ENCODE measurements at places on chromosomes 2 and 18.

GRCh38 chr2:169961911-169962310 is 134.7 kb downstream of the UBR3 start:
- DNase-seq = no peak

DNA sequence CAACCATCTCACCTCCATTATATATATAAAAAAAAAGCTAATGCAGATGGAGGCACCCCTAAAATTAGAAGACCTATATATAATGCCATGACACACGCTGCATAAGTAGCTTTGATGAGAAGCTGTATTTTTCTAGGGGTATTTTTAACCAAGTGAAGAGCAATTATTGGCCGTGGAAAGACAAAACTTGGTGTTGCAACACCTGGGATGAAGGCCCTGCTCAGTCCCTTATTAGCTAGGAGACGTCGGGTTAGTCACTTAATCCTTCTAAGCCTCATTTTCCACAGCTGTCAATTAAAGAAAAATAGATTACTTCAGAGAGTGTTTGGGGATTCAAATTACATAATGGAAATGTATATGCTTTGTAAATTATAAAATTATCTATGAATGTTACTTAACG is 63.0 kb downstream of the WDR75 start:
- no peak for DNase-seq

GRCh38 chr2:71712158-71712818 is 258.9 kb downstream of the DYSF start:
- no peak for DNase-seq

DNA sequence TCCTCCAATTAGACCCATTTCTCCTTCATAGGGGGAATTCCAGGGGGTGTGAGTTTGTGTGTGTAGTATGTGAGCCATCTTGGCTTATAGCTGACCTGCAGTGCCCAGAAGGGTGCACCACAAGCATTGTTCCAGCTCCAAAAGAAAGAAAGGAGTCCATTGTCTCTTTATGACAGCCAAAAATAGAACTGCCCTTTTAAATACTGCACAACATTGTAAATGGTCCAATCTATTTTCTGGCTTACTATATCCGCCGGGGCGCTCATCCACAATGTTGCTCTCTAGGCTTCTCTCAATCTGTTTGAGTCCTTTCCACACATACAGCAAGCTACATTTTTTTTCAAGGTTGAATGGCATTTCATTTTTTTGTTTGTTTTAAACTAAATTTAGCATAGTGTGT is 517.5 kb downstream of the STK39 start:
- DNase-seq = no peak

- no peak for DNase-seq
Measured at GRCh38 chr2:71556692-71557250, 103.4 kb downstream of the DYSF start.

DNA sequence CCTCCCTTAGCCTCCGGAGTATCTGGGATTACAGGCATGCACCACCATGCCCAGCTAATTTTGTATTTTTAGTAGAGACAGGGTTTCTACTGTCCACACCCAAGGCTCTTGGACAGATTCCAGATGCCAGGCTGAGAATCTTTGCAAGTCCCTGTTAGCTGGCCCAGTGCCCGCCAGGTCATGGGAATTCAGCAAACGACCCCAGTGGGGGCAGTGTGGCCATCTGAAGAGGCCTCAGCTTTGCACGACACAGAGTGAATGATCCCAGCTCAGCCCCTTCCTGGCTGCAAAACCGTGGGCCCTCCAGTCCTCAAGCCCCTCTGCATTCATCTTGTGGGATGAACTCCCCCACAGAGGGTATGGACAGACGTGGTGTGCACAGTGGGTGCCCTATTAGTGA is 179.5 kb upstream of the ID2 start:
- no peak for DNase-seq

DNA sequence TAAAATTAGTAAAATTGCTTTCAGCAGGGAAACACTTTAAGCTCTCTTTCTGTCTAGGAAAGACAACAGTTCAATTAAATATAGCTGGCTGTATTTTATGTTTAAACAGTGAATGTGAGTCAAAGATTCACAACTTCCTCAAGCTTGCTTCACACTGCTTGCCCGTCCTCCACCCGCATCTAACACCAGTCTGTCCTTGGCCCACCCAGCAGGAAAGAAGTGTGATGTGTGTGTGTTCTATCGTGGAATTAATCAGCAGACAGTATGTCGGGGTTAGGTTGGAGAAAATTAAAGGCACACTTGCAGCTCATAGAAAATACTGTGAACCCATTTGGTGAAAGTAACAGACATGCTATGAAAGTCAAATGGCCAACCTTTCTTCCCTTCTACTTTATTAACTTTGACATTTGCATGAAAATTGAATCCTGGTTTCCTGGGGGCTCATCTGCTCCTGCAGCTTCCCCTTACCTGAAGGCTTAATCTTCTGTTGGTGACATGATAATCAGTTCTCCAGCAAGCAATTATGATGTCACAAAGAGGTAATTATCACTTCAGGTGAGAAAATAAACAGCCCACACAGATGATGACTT is 182.0 kb downstream of the UXS1 start:
- DNase-seq = no peak

- DNase-seq = no peak
Measured at GRCh38 chr2:178191004-178191508, 3.3 kb upstream of the OSBPL6 start.

GRCh38 chr18:63078471-63078870 is 241.1 kb downstream of the BCL2 start:
- no peak for DNase-seq

- no peak for DNase-seq
Measured at GRCh38 chr2:203501873-203502272, 33.2 kb downstream of the RAPH1 start.

DNA sequence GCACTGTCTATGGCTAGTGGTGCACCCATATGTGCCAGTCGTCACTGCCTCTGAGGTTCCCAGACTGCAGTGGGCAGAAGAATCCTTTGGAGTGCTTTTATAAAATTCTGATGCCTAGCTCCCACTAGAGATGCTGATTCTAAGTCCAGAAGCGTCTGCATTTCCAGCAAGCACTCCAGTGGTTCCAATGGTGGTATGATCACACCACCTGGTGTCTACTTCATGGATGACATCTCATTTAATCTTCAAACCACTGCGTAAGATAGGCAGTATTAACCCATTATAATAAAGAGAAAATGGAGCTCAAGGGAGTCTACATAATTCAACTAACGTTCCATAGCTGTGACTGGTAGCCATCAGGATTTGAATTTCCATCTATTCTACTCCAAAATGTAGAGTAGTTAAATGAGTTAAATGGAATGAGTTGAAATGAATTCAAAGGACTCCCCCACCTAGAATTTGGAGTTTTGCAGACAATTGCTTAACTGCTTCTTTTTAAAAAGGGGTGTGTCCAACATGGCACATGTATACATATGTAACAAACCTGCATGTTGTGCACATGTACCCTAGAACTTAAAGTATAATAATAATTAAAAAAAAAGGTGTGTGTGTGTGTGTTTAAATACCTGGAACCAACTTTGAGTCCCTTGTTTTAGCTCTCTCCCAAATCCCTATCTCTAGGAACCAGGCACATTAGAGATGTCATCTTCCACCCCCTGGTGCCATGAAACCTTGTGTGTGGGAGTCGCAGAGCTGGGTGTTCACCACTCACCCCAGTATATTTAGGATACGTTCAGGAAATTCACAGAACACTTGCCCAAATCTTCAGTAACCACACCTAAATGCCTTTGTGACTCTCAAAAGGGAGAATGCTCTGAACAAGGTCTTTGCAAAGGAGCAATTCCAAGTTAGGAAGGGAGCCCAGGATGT is 14.1 kb downstream of the LAMA3 start:
- DNase-seq = no peak

DNA sequence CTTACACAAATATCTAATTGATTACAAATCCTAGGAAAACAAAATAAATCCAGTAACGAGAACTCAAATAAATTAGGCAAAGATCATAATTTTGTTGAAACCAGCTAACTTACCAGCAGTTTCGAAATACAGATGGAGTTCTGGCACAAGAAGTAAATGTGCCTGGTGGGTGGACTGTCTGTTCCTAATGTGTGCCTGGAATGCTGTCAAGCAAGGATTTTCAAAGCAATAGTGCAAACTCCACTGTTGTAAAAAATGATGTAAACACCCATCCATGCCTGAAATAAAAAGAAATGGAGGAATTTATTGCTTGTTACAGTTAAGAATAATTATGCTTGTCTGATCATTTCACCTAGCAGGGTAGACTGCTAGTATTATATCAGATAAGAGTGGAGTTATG is 423.9 kb upstream of the MAP2 start:
- DNase-seq = no peak

DNA sequence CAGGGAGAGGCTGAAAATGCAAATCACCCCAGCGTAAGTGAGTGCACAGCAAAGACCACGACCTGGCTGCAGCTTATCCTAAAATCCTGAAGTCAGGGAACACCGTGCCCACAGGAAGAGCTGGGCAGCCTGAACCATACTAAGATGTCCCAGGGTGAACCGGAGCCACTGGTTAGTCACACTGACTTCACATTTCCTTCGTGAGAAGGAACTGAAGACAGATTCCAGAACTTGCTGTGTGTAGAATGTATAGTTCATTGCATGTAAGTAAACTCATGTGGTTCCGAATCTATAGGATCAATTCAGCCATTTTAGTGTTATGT is 84.6 kb upstream of the NDUFV2 start:
- DNase-seq = no peak

DNA sequence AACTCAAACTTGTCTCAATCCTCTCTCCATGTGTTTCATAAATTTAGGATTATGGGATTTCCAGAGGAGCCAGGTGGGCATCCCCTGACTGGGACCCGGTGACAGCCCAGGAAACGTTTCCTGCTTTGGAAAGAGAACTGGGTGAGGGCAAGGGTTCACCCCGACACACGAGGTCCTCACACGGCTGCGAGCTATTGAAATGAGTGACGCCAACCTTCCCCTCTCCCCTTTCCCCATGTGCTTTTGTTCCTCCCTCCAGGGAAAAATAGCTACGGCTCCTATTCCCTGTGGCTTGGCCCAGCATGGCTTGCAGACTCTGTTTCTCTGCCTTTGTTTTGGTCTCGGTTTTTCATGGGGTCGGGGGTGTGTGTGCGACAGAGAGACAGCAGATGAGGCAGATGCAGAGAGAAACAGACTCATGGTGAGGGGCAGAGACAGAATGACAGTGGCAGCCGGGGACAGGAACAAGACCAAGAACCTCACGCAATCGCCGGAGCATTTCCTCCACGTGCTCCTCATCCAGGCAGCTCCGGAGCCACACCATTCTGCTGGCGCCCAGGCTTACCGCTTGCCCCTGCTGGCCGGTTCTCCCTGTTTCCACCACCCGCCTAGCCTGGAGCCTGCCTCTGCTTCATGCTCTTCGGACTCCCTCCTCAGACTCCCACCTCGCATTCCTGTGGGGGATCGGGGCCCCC is 238.5 kb downstream of the DYSF start:
- no peak for DNase-seq

DNA sequence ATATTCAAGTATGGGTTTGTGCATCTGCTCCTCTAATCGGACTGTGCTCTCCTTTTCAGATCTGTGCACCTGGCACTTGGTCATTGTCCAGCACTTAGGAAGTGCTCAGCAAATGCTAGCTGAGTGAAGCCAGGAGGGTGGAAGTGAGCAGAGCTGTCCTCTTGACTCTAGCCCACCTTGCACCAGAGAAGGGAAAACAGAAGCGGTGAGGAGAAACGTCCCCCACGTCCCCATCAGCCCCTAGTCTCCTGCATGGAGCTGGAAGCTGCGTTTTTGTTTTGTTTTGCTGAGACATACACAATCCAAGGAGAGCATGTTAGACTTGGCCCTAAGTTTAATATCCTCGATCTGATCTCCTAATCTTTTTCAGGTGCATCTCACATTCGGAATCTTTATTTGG is 73.6 kb downstream of the EN1 start:
- peak; percentile 9 for DNase-seq

DNA sequence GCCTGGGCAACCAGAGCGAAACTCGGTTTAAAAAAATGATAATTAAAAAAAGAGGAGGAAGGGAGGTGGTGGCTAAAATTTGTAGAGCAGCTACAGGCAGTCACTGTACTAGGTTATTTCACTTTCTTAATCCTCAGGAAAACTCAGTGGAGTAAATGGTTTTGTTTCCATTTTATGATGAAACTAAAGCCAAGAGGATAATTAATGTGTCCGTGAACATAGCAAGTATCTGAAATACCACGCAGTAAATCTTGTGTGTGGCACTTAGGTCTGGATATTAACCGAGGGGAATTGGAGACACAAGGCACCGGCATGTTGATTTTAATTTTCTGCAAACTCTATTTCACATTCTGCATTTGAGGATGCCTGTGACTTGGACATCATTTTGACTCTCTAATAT is 14.5 kb downstream of the SH3BP4 start:
- no peak for DNase-seq

GRCh38 chr2:64212346-64212745 is 68.1 kb upstream of the PELI1 start:
- no peak for DNase-seq

DNA sequence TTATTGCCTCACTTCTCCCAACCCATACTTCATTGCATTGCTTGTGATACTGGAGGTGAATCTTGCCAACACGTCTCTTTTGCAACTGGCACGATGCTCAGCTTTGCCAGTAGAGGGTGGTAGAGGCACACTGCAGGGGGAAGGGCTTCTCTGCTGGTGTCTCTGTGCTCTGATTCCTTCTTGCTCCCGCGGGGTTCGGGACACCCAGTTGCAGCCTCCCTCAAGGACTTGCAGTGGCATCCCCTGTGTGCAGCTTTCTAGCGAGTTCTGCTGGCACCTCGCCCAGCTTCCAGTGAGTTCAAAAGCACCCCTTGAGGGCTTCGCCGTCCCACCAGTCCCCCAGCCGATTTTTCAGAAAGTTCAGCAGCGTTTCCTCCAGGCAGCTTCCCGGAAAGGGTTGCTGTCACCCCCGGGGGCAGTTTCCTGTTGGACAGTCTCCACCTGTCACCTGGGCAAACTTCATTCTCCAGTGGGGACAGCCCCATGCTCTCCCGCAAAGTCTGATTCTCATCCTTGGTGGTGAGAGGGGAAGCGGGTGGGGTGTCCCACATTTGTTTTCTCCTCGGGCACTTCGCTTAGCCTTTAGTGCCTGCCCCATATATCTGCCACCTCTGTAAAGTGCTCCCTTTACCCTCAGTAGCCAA is 35.4 kb upstream of the EN1 start:
- peak; percentile 73 for DNase-seq

Data from ascending aorta (tissue), 2 donors.